ENCODE measurements at places on chromosomes 12 and 14. TPM values are rescaled to one million over a fixed set of nuclear protein-coding genes. Genes with fewer than 3 reads are reported as not detected.

Gene DPY19L2
- 0.09 TPM for polyA plus RNA-seq

DNA sequence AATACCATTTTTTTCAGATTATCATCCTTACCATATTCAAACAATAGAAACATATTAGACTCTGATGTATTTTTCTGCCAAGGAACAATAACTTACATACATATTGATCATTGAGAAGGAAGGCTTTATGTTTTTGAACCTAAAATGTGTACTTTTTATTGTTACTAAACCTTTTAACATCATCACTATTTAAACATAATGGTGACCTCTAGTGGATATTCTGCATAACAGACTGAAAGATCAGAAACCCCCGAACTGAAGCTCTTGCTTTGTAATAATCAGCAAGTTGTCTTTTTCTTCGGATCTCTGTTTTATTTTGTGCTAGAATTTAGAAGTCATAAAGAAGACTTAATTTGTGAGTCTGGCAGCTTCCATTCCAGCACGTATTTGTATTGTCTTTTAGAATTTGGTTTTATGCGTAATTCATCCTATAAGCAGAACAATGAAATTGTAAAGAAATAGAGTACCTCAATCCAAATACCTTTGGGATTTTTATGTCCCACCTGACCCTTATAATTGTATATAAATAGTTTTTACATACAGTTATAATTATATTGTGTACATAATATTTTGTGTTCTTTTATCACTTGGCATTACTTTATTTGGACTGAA is 125.9 kb upstream of the ATF1 start:
- DNase-seq, result peak; percentile 67
- no peaks in the 10 kb centered on the region for H3K27me3 ChIP-seq
- H3K27ac ChIP-seq, result peak overlapping the region; percentile 70
- H3K36me3 ChIP-seq, result peaks cover 21% of the 10 kb centered on the region

DNA sequence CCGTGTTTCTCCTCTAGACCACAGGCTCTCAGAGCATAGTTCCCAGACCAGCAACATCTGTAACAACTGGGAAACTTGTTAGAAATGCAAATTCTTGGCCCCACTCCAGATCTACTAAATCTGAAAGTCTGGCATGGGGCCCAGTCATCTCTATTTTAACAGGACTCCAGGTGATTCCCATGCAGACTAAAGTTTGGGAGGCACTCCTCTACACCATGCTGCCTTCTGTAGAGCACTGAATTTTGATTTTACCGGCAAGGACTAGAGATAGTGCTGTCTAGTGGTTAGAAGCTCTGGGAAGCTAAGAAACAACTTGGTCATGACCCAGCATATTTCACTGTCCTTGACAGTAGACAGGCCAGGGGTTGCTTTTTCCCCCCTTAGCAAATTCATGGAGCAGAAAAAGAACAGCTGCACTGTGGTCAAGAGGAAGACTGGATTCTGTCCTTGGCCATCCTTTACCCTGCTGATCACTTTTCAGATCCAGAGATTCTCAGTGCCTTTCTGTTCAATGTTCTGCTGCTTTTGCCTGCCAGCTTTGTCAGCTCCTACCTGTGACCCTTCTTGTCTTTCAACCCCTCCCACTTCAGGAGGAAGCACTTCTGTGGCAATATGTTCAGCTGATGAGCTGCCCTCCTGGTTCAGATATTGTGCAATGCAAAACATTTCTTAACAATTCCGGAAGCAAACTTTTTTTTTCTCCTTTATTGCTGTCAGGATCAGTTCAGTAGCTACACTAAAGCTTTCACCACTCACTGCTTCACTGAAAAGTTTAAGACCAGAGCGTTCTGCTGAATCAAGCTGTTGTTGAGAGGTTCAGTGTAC is 133.8 kb upstream of the NUDT4 start:
- no peaks in the 10 kb centered on the region for H3K27me3 ChIP-seq
- peaks cover 35% of the 10 kb centered on the region for H3K4me1 ChIP-seq
- no peak overlapping the region for H3K27ac ChIP-seq
- no peak overlapping the region for H3K4me3 ChIP-seq
- H3K36me3 ChIP-seq, result no peaks in the 10 kb centered on the region

- no peak overlapping the region for H3K4me3 ChIP-seq
- DNase-seq, result no peak
- peaks cover 12% of the 10 kb centered on the region for H3K27me3 ChIP-seq
- H3K27ac ChIP-seq, result no peak overlapping the region
These were observed 120.7 kb upstream of the MYL2 start for GRCh38 chr12:111041091-111041490.

DNA sequence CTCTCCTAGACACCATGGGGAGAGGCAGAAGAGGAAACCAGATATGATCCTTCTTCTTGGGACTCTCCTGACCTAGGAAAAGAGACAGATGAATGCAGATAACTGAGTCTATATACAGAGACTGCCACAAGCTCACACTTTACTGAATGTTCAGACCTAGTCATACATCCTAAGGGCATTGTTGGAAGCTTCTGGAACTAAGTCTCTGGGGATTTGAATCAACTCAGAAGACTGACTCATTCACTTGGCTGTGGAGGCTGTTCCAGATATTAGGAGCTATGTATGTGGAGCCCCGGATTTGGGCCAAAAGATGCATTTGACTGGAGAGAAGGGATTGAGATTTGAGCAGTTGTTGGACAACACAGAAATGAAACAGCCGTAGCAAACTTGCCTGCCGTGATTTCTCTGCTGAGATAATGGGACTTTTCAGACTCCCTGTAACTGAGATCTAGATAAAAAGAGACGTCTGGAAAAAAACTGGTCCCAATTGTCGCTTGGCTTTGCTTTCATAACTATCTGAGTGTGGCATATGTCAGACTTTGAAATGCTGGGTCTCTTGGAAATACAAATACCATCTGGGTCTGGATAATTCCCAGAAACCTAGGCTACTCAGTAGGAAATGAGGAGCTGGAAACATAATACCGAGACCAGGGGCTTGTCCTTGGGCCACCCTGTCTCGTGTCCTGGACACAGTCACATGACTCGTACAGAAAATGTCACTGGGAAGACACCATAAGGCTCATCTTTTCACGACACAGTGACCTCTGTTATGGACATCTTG is 396.8 kb downstream of the NUAK1 start:
- DNase-seq, result no peak
- H3K27me3 ChIP-seq, result peaks cover 4% of the 10 kb centered on the region
- no peak overlapping the region for H3K27ac ChIP-seq
- no peaks in the 10 kb centered on the region for H3K36me3 ChIP-seq
- no peaks in the 10 kb centered on the region for H3K4me1 ChIP-seq

- peak; percentile 81 for DNase-seq
- no peaks in the 10 kb centered on the region for H3K36me3 ChIP-seq
- peaks cover 84% of the 10 kb centered on the region for H3K4me1 ChIP-seq
These were observed 20.5 kb upstream of the FBRSL1 start for GRCh38 chr12:132469423-132469822.

Gene MGAT4C
- polyA plus RNA-seq, result not detected

- H3K4me3 ChIP-seq, result no peak overlapping the region
- no peaks in the 10 kb centered on the region for H3K4me1 ChIP-seq
- H3K27ac ChIP-seq, result no peak overlapping the region
These were observed 84.5 kb upstream of the CDKN3 start for GRCh38 chr14:54312166-54312801.

Gene BBOF1
- 0.89 TPM for polyA plus RNA-seq

GRCh38 chr12:79873201-79873600 is 61.7 kb downstream of the PPP1R12A start:
- H3K4me1 ChIP-seq, result peaks cover 7% of the 10 kb centered on the region
- H3K27ac ChIP-seq, result peak overlapping the region; percentile 47
- peak; percentile 21 for DNase-seq
- no peaks in the 10 kb centered on the region for H3K27me3 ChIP-seq
- H3K4me3 ChIP-seq, result no peak overlapping the region

Gene CYP46A1
- polyA plus RNA-seq, result 0.16 TPM

- peaks cover 48% of the 10 kb centered on the region for H3K36me3 ChIP-seq
- H3K27me3 ChIP-seq, result no peaks in the 10 kb centered on the region
- DNase-seq, result no peak
- H3K4me1 ChIP-seq, result peaks cover 38% of the 10 kb centered on the region
These were observed 778 bp downstream of the AGAP2 start for GRCh38 chr12:57737467-57738460.

GRCh38 chr14:23751616-23752015 is 115.5 kb downstream of the DHRS2 start:
- H3K4me3 ChIP-seq, result no peak overlapping the region
- no peak for DNase-seq
- no peaks in the 10 kb centered on the region for H3K36me3 ChIP-seq
- H3K4me1 ChIP-seq, result no peaks in the 10 kb centered on the region
- H3K27me3 ChIP-seq, result no peaks in the 10 kb centered on the region

Gene SAMD15
- polyA plus RNA-seq, result 0.03 TPM

Gene CLEC2B
- 86.6 TPM for polyA plus RNA-seq

- no peak overlapping the region for H3K4me3 ChIP-seq
- H3K27me3 ChIP-seq, result no peaks in the 10 kb centered on the region
- DNase-seq, result no peak
- H3K27ac ChIP-seq, result no peak overlapping the region
These were observed 104.2 kb downstream of the ADCK1 start for GRCh38 chr14:77903937-77904617.

DNA sequence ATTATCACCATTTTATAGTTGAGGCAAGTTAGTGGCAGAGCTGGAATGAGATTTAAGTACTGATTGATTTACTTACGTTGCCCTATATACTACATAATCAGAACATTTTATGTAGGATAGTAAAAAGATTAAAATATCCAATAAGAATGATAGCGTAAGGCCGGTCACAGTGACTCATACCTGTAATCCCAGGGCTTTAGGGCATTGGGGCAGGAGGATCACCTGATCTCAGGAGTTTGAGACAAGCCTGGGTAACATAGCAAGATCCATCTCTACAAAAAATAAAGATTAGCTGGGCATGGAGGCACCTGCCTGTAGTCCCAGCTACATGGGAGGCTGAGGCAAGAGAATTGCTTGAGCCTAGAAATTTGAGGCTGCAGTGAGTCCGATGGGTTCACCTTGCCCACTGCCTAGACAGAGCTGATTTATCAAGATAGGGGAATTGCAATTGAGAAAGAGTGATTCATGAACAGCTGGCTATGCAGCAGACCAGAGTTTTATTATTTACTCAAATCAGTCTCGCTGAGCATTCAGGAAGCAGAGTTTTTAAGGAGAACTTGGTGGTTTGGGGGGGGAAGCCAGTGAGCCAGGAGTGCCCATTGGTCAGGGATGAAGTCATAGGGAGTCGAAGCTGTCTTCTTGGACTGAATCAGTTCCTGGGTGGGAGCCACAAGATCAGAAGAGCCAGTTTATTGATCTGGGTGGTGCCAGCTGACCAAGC is 24.7 kb upstream of the SGPP1 start:
- no peak overlapping the region for H3K27ac ChIP-seq
- H3K27me3 ChIP-seq, result no peaks in the 10 kb centered on the region
- no peak overlapping the region for H3K4me3 ChIP-seq
- peaks cover 10% of the 10 kb centered on the region for H3K4me1 ChIP-seq
- no peak for DNase-seq

GRCh38 chr14:100147181-100147631 is 12.2 kb downstream of the DEGS2 start:
- H3K27ac ChIP-seq, result no peak overlapping the region
- no peaks in the 10 kb centered on the region for H3K27me3 ChIP-seq
- peaks cover 22% of the 10 kb centered on the region for H3K36me3 ChIP-seq
- peak; percentile 71 for DNase-seq

Gene PZP
- polyA plus RNA-seq, result not detected

Gene STAC3
- polyA plus RNA-seq, result 4.9 TPM

- no peak overlapping the region for H3K4me3 ChIP-seq
- H3K27me3 ChIP-seq, result no peaks in the 10 kb centered on the region
- H3K36me3 ChIP-seq, result no peaks in the 10 kb centered on the region
- DNase-seq, result no peak
These were observed 96.1 kb upstream of the SLC16A7 start for GRCh38 chr12:59499774-59500173.

- peaks cover 9% of the 10 kb centered on the region for H3K4me1 ChIP-seq
- H3K36me3 ChIP-seq, result peaks cover 15% of the 10 kb centered on the region
- no peak overlapping the region for H3K4me3 ChIP-seq
- no peak for DNase-seq
These were observed 57.7 kb downstream of the WDR20 start for GRCh38 chr14:102197317-102197853.

Gene PIWIL1
- polyA plus RNA-seq, result not detected

Gene GMFB
- polyA plus RNA-seq, result 13.6 TPM

DNA sequence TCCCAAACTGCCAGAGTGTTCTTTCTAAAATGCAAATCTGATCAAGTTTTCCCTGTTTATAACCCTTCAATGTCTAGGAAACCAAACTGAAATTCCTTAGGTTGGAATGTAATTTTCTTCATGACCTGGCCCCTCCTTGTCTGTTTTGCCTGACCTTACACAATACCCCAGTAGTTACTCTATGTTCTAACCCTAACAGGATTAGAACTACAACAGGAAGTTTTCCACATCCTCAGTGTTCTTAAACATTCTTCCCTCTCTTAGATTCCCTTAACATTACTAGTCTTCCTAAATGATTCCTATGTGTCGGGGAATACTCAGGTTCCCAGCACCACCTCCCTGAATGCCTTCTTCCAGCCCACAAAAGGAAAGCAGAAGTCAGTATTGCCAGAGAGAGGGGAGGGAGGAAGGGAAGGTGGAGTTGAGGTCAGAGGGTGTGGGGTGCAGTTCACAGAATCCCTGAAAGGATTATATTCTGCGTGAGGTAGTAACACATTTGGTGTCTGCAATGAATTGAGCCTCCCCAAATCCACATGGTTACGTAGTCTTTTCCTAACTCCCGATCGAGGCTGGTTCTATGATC is 72.6 kb downstream of the BBS10 start:
- H3K36me3 ChIP-seq, result no peaks in the 10 kb centered on the region
- DNase-seq, result no peak
- H3K4me3 ChIP-seq, result no peak overlapping the region
- no peaks in the 10 kb centered on the region for H3K4me1 ChIP-seq
- no peaks in the 10 kb centered on the region for H3K27me3 ChIP-seq

DNA sequence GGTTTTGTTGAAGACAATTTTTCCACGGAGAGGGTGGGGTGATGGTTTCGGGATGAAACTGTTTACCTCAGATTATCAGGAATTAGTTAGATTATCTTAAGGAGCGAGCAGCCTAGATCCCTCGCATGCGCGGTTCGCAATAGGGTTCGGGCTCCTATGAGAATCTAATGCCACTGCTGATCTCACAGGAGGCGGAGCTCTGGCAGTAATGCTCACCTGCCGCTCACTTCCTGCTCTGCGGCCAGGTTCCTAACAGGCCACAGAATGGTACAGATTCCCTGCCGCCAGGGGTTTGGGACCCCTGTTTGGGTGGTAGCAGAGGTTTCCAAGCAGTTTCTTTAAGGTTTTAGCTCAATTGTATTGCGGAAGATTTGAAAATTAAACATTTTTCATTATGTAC is 439.8 kb upstream of the OR4E1 start:
- H3K36me3 ChIP-seq, result no peaks in the 10 kb centered on the region
- H3K27me3 ChIP-seq, result no peaks in the 10 kb centered on the region
- H3K4me1 ChIP-seq, result no peaks in the 10 kb centered on the region
- no peak for DNase-seq

DNA sequence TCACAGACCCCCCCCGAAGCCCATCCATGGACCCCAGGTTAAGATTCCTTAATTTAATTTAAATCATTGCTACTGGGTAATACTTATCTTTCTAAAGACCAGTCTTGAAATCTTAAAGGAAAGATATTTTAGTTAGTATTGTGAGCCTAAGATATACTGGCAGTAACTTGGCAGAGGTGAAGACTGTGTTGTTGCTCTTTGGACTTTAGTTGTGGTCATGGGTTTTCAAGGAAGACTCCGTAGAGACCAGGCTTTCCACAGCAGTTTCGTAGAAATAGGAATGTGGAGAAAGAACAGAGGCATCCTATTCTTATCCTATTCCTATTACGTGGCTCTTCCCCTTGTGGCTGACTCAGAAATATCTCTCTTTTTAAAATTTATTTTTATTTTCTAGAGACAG is 99.0 kb downstream of the SCN8A start:
- DNase-seq, result no peak
- H3K27ac ChIP-seq, result no peak overlapping the region
- no peak overlapping the region for H3K4me3 ChIP-seq
- H3K36me3 ChIP-seq, result no peaks in the 10 kb centered on the region
